ENCODE measurements at places on chromosomes 16 and 17.
A peak's percentile ranks its signal among the peaks of the same experiment; 100 is the strongest.

DNA sequence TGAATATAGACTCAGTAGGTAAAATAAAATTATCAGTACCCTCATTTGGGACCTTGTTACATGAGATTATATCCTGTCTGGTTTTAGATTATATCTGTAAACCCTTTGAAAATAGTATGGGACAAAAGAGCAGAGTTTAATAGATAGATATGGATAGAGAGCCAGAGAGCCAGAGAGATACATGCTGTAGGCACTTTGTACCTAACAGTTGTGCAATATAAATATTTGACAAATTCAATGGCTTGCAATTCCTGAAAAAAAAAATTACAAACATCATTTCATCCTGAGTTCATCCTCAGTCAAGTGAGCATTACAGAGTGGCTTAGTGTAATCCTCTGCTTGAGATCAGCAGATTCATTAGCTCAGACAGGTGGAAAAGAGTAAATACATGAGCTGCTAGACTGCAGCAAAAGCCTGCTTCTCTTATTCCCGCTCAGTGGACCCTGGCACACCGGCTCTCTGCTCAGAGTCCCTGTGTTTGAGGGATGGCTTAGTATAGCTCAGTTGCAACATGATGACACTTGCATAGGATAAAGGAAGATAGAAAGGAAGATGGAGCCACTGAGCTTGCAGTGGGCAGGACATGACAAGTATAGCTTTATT is 931.6 kb upstream of the GOT2 start:
- DNase-seq: no peak

- peak; percentile 99 for DNase-seq
These were observed 36.6 kb downstream of the UBE2G1 start for GRCh38 chr17:4329838-4330237.

DNA sequence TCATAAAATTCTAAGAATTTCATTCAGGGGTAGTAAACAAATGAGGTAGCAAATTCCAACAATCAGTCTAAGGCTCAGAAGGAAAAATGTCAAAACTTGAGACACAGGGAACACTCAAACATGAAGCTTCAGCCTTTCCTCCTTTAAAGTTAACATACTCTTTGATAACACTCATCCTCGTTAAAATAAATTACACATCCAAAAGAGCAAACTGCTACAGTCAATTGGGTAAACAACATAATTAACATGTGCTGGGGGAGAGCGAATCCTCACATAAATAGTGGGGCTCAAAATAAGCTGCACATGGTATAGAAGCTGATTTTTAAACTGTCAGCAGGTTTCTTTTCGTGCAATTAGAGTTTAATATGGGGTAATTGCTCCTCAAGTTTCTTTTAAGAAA is 12.9 kb downstream of the GRB2 start:
- no peak for DNase-seq

- DNase-seq: no peak
These were observed 367.0 kb upstream of the ERCC4 start for GRCh38 chr16:13552960-13553257.

- no peak for DNase-seq
These were observed 10.1 kb upstream of the CEP295NL start for GRCh38 chr17:78913115-78913514.

DNA sequence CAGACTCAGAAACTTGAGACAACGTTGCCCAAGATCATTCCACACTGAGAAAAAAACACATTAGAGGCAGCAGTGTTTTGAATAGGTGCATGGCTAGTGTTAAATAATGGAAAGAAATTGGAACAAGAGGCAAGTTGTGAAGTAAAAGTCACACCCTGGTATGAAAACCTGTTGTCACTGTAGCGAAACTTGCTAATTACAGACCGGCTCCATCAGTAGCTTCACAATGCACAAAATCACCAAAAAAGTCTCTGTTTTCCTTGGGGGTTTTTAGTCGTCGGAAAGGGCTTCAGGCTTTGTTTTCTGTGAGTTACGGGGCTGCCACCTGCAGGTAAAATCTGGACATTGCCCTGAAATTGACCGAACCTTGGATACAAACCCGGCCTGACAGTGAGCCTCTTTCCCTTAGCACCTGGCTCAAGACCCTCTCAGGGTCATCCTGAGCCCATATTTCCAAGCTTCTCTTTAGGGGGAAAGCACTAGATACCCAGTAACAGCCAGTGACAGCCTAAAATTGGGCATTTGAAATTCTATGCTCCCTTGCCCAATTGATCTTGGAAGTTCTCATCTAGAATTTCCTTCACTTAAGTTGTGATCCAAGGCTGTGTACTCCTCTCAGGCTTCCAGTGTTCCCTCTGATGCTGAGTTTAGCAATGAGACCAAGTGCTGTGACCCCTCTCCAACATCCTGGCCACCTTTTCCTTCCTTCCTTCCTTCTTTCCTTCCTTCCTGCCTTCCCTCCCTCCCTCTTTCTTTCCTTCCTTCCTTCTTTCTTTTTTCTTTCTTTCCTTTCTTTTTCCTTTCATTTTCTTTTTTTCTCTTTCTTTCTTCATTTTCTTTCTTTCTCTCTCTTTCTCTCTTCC is 7.2 kb upstream of the GRB2 start:
- DNase-seq: peak; percentile 81

DNA sequence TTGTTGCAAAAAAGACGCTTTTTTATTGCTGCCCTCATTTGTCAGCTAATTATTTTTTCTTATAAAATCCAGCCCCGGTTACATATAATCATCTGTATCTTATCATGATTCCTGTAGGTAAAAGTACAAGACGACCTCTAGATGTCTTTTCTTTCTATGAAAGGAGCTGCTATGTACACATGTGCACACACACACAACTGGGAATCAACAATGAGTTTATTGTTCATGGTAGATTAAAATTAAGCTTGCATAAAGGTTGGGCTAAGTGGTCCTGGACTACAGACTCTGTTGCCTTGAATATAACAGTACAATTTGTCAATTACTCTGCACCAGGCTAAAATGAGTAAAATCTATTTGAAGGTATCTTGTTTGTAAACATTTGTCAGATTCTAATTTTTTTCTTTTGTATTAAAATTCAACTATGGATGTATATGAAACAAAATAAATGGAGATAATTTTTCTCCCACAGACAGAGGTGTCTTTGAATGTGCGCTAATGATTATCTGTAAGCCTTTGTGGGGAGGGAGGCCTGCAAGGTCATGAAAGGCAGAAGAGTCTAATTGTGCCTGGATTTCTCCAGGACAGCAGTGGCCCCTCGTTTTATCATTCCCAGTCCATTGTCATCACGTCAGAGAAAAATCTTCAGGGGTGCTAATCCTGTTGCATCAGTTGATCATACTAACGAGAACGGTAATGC is 13.4 kb downstream of the C17orf58 start:
- no peak for DNase-seq

GRCh38 chr16:89953671-89954406 is 5.3 kb downstream of the DEF8 start:
- no peak for DNase-seq

DNA sequence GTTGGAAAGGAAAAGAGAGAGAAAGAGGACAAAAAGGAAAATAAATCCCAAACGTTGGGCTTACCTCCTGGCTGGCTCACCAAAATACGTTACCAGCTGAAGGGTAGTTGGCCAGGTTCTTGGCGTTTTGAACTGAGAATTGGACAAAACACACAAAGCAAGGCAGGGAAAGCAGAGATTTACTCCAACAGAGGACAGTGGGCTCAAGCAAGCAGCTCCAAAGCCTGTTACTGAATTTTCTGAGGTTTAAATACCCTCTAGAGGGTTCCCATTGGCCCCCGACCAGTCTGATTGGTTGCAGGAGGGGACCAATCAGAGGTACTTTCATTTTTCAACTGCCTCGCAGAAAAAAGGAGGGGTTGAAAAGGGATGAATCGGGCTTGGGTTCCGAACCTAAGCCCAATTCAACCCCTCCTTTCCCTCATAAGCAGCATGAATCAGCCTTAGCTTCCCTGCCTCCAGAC is 55.6 kb upstream of the ALOX12 start:
- no peak for DNase-seq

DNA sequence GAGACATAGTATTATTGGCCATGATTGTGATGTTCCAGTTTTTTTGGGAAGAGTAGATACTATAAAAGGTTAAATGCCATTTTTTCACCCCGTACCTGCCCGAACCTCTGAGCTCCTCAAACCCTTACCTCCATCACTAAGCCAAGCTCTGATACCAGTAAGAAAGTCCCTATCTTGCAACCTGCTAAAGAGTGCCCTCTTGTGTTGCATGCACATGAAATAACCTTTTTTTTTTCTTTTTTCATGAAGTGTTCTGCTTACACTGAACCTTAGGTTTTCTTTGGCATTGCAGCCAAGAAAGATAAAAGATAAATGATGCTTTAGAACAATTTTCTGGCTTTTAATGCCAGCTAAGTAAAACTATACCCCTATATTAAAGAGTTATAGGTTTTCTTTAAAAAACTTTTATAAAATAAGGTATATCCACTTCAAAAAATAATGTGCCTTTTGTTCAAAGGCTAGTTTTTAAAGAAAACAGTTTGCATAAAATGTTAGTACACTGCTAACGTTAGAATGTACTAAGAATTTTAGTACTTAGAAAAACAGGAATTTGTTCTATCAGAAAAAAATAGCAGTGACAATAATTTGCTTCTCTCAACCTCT is 295.3 kb upstream of the PMFBP1 start:
- peak; percentile 60 for DNase-seq

DNA sequence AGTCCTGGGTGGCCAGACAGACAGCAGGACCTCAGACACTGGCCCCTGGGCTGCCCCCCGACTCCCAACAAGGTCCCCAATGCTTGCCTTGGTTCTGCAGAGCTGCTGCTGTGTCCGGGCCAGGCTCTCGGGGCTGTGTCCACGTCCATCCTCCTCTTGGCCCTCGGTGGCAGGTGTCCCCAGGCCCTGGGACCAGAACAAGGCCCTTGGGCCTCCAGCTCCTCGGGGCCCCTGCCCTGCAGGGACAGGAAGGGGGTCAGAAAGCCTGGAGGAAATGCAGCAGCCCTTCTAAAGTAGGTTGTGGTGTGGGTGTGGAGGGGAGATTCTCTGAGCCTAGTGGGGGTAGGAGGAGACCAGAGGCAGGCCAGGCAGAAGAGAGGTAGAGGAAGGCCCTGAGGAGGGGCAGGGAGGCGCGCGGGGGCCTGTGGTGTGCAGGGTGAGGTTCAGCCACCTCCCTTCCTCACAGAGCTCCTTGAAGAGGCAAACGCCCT is 2.5 kb upstream of the AXIN1 start:
- no peak for DNase-seq

GRCh38 chr16:51638339-51639135 is 487.5 kb upstream of the SALL1 start:
- DNase-seq: peak; percentile 35

GRCh38 chr16:24036614-24037013 is 200.8 kb downstream of the PRKCB start:
- DNase-seq: peak; percentile 33

- DNase-seq: no peak
These were observed 29.2 kb upstream of the NKD1 start for GRCh38 chr16:50519001-50519400.

DNA sequence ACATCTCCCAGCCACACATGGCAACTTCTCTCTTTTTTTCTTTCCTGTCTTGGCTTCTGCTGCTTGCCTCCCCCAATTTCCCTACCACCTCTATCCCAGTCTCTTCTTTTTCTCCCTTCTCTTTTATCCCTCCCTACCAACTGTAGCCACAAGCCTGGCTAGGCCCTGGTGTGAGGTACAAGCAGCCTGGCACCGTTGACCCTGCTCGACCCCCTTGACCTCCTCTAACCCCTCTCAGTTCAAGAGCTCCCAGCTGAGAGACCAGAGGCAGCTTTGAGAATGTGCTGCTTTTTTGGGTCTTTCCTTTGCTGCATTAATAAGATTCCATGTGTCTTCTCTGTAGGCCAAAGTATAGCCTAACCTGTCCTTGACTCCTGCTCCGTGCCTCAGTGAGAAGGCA is 32.3 kb downstream of the B9D1 start:
- no peak for DNase-seq

- DNase-seq: peak; percentile 73
These were observed 37.6 kb downstream of the CTU2 start for GRCh38 chr16:88743693-88744576.

- no peak for DNase-seq
These were observed 88.8 kb downstream of the IRF8 start for GRCh38 chr16:85987750-85988078.

DNA sequence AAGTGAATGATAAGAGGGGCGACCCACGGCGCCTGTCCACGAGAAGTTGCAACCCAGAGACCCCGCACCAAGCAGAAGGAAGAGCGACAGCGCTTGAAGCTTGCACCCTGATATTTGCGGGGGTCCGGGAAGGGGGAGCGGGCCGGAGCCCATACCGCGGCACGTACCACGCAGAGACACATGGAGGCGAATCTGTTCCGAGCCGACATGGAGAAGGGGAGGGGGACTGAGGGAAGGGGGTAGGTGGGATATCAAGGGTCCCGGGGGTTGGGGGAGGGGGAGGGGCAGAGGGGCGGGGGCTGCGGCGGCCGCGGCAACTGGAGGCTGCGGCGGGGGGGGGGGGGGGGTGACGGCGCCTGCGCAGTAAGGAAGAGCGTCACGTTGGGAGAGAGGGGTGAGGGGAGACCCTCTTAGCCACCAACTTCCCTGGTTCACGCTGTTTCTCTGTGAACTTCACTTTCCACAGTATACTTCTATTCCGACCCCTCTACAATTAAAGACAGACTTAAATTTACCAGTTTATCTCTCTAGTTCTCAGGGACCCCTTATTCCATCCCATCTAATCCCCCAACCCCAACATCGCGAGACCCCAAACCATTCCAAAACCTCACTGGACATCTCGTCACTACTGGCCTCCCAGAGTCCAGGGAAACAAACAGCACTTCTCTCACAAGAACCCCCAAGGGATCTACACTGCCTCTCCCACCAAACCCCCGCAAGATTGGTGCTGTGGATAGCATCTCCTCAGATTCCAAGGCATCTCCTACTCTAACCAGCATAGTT is 8.0 kb downstream of the DLG4 start:
- DNase-seq: no peak

DNA sequence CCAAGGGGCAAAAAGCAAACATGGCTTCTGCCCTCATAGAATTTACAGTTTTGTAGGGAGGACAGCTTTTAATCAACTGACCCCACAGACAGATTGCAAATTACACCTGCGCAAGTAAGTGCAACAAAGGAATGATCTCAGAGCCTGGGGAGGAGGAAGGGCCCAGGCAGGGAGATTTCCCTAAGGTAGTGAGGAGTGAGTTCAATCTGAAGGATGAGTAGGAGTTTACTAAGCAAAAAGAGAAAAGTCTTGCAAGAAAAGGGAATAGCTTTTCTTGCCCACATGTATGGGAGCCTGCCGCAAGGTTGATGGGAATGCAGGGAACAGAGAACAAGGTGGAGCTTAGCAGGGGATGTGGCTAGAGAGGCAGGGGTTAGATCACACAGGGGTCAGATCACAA is 1.6 kb upstream of the SOCS7 start:
- DNase-seq: no peak

All from mesenchymal stem cell (in vitro differentiated cells and primary cell).